ENCODE measurements at places on chromosomes 1 and 21. TPM values are rescaled to one million over a fixed set of nuclear protein-coding genes. Genes with fewer than 3 reads are reported as not detected.

Gene KCNE2
- 0.55 TPM for total RNA-seq

Gene NGF
- 2.2 TPM for total RNA-seq

Gene NUDT4B
- total RNA-seq: 0.78 TPM

Gene KCND3
- 0.81 TPM for total RNA-seq

Gene GPA33
- total RNA-seq: not detected

Gene CHRM3
- total RNA-seq: 3.0 TPM

Gene LRRC3
- 5.7 TPM for total RNA-seq

Gene FCAMR
- total RNA-seq: not detected

Gene MR1
- 0.64 TPM for total RNA-seq

Gene DIO1
- total RNA-seq: 1.1 TPM

Gene NASP
- 250 TPM for total RNA-seq

Gene KIAA0040
- total RNA-seq: 2.4 TPM

Gene VHLL
- not detected for total RNA-seq

Gene ASTN1
- total RNA-seq: 0.72 TPM

Gene BRDT
- total RNA-seq: not detected

Gene ESPN
- total RNA-seq: 54.0 TPM

Gene DHX9
- total RNA-seq: 289 TPM

Gene PPIAL4G
- 0.14 TPM for total RNA-seq

Measured in progenitor cell of endocrine pancreas (in vitro differentiated cells).